ENCODE measurements at places on chromosomes 5 and 9.

GRCh38 chr5:78597068-78597973, 51.3 kb downstream of the LHFPL2 start:
- DNase-seq: no peak

GRCh38 chr5:39478863-39479262, 54.1 kb upstream of the DAB2 start:
- no peak for DNase-seq

- peak; percentile 62 for DNase-seq
These were observed 107.6 kb upstream of the PITX1 start for GRCh38 chr5:135141303-135142268.

DNA sequence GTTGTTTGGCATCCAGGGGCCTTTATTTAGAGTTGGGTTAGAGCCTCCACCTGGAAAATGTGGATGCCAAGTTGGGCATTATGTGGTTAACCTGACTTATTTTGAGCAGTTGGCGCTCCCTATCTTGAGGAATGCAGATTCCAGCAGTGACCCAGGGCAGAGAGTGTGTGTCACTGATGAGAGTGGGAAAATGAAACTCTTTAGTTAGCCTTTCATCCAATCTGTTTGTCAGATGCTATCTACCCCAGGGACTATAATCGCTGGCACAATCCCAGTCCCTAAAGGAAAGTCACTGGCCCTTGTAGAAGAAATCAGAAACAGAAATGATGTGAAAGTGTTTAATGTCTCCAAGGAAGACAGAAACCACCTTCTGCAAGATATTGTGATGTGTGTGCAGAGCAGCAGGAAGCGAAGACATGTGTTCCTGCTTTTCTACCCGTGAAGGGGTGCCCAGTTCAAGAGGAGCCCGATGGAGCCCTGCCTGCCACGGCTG, 10.2 kb upstream of the STING1 start:
- no peak for DNase-seq

- no peak for DNase-seq
These were observed 510 bp downstream of the NOXA1 start for GRCh38 chr9:137423514-137424291.

DNA sequence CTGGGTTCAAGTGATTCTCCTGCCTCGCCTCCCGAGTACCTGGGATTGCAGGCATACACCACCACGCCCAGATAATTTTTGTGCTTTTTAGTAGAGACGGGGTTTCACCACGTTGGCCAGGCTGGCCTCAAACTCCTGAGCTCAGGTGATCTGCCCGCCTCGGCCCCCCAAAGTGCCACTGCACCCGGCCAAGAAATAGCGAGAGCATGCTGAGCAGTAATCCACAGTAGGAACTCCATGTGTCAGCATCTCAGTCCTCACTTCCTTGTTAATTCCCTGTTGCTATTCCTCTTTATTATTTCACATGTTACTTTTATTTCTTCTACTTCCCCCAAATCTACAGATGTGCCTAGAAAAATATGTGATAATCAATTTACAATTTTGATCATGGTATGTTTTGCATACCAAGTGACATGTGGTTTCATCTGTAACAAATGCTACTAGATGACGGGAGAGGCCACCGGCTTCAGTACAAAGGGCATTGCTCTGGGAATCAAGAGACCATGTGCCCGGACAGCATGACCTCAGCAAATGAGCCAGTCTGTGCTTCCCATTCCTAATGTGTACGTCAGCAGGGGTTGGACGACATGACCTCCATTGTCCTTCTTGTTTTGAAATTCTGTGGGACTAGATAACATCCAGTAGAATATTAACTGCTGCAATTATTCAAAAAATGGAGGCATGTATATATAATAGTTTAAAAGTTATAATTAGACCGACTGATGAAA, 61.6 kb downstream of the FNBP1 start:
- DNase-seq: no peak

- DNase-seq: no peak
These were observed 490.2 kb downstream of the TLE4 start for GRCh38 chr9:80061940-80062339.

- no peak for DNase-seq
These were observed 76.8 kb downstream of the AMBP start for GRCh38 chr9:114001410-114001685.

GRCh38 chr9:97307091-97307490, 368 bp upstream of the CCDC180 start:
- DNase-seq: no peak

- DNase-seq: no peak
These were observed 5.1 kb upstream of the CDC42SE2 start for GRCh38 chr5:131258733-131259132.
